Prostate gland (tissue), 2 donors: ENCODE measurements at places on chromosomes 2 and 18. TPM values are rescaled to one million over a fixed set of nuclear protein-coding genes. Genes with fewer than 3 reads are reported as not detected.

Gene CIDEA
- not detected for total RNA-seq

Gene RESP18
- not detected for total RNA-seq

Gene TMEM178A
- 2.6 TPM for total RNA-seq

Gene MAB21L4
- 3.5 TPM for total RNA-seq
